Activated naive CD4-positive, alpha-beta T cell (primary cell): ENCODE measurements at places on chromosomes 1 and 21.

DNA sequence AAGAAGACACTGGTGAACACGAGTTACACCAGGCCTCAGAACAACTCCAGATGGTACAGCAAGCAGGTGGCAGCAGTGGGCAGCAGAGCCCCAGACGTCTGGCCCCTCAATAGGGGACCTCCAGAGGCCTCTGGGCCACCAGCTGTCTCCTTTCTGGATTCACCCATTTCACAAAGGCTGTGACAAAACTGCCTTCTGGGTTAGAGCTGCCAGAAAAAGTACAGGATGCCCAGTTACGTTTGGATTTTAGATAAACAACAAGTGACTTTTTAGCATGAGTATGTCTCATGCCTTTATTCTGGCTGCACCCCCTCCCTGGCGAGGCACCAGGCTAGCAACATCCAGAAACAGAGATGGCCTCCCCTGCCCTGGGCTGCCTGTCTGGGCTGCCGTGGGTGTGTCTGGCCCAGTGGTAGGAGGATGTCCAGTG lies 30.1 kb downstream of the ITPKB start:
- peak; percentile 30 for DNase-seq

GRCh38 chr1:45863218-45863617 lies 59.8 kb downstream of the MAST2 start:
- DNase-seq, result no peak

DNA sequence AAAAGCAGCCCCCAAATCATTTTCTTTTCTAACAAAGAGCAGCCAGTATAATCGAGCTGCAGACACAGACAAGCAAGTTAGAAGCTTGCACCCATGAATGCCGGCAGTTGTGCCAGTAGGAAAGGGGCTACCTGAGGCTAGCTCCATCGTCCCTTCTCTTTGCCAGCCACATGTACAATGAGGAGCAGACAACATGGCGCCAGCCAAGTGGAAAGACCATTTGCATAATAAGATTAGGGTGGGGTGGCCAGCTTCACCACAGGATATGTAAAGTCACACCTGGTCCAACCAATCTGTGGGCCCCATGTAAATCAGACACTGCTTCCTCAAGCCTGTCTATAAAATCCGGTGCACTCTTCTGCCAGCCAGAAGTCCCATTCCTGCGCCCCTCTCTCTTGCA lies 103.7 kb downstream of the CCDC185 start:
- DNase-seq, result no peak

DNA sequence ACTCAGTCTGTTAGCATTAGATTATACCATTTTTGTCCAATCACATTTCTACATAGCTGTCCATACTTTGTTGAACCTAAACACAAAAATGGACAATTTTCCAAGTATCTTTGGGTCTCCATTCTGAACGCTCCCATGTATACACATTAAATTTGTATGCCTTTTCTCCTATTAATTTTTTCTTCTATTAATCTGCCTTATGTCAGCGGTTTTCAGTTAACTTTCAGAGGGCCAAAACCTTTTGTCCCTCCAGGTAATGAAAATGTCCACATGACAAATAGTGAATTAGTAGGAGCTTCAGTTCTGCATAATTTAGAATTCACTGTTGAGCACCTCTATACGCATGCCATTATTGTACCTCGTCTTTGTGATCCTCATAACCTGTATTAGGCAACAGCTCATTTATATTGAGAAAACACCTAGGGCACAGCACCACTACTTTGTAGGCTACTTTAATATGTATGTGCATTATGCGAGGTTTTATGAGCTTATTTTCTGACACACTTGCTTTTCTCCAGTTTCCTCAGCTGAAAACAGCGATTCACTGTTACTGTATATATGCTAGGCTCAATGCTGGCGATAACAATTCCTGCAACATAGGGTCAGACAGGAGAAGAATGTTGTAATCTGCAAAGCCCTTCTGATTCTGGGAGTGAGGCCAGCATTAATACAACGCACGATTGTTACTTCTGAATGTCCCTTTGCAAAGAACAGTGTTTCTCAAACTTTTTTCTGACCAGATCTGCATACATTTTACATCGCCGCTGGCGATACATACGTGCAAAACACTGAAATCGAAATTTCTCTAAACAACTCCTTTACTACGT lies 1.1 kb upstream of the ABCD3 start:
- no peak for DNase-seq

DNA sequence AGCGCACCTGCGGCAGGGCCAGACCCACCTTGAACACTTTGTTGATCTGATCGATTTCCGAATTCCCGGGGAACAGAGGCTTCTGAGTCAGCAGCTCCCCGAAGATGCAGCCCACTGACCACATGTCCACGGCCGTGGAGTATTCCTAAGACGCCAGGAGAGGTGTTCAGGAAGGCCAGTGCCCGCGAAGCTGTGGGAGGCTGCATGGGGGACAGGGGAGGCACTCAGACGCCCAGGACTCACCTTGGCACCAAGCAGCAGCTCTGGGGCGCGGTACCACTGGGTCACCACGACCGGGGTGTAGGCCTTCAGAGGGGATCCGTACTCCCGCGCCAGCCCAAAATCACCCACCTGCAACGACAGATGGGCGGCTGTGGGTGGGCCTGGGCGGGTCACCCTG lies 11.2 kb upstream of the SLC35E2B start:
- no peak for DNase-seq

DNA sequence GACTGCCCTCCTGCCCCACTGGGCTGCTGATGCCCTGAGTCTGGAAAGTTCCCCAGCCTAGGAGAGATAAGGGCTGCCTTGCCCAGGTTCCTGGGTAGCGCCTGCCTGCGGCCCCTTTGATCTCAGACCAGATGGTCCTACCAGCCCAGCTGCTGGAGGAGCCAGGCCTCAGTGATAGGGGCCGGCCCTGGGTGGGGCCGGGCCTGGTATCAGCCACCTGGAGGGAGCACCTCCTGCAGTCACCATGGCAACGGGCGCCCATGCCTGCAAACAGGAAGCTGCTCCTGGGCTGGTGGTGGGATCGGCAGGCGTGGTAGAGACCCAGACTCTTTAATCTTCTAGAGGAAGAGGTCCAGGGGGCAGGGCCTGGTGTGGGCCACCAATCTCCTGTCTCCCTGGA lies 119.7 kb upstream of the WNT4 start:
- DNase-seq, result no peak

DNA sequence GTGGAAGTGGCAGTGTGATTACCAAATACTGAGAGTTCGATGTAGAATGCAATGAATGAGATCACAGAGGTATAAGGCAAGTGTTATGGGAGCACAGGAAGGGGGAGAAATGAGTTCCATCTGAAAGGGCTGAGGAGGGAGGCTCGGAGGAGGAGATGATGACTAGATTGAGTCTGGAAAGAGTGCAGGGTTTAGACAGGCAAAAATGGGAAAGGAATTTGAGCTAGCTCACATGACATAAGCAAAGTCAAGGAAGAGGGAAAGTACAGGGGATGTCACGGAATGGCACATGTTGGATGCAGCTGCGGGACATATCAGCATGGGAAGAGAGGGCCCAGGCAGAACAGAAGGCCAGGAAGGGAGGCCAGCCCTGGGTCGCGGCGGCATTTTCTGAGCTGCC lies 132.7 kb downstream of the RUNX1 start:
- DNase-seq, result no peak

DNA sequence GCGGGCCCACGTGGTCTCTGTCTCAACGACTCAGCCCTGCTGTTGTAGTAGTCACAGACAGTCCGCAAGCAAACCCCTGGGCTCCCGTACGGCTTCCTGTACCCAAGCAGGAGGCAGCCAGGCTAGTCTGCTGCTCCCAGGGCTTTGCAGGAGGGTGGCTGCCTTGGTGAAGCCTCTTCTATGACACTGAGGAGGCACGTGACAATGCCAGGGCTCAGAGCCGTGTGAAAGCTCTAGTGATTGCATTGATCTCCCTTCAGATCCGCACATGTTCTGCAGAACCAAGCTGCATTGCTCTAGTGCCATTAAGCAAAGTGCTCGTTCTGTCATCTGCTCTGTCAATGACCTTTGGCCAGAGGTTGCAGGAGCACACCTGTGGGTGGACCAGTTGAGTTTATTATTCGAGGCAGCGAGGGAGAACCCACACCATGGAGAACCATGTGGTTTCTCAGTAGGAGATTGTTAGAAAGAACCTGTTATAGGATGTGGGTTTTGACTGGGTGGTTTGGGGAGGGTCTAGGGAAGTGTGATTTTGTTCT lies 18.0 kb downstream of the UMODL1 start:
- DNase-seq, result no peak

DNA sequence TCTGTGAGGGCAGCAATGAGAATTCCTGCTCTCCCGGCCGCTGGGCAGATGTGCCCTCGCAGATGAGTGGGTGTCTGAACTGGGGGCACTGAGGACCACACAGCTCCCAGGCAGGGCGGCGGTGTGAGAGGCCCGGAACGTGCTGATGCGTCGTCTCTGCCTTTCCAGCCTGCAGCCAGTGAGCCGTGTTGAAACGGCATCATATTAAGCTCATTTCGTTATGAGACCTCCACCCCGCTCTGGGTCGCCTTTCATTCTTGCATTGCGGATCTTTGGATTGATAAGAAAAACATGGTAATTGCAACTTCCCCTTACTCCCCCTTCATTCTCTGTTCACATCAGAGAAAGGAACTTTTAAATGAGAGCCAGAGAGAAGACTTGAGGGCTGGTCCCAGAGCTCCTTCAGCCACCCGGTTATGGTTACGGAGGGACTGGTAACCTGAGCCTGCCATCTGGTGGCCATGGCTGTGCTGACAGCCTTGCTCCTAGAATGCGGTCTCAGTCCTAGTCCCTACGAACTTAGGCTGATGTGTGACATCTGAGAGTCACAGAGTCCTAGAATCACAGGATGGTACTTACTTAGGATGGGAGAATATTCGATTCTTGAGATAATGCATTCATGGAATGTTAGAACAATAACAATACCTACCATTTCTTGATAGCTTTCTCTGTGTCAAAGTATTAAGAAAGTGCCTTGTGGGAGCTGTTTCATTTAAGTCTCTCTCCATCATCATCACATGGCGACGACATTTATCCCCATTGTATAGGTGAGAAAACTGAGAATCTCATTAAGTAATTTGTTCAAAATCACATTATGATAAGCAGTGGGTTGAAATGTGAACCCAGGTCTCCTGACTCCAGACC lies 271.0 kb downstream of the TRABD2B start:
- peak; percentile 19 for DNase-seq

- no peak for DNase-seq
These were observed 20.9 kb downstream of the PTPRU start for GRCh38 chr1:29256979-29257804.

DNA sequence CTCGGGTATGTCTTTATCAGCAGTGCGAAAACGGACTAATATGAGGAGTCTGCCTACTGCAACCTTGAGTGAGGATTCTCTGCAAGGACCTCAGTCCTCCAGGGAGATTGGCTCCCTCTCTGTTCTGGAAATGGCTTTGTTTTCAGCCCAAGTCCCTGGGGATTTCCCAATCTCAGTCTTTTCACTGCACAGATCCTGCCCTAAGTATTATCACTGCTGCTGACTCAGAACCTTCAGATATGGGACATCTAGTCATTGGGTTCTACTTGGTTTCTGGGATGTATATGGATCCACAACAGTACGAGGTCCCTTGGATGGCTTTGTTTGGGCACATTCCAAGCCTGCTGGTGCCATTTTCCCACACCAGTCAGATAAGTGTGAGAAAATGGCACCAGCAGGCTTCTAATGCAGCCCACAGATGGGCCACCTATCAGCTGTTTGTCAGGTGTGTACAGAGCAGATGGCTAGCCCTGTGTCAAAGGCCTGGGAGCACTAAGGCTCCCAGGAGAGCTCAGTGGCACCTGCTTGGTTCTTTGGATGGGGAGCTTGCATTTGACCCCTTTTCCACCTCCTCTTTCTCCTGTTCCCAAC lies 27.4 kb downstream of the ELF3 start:
- no peak for DNase-seq

GRCh38 chr1:168082008-168082876 lies 54.5 kb downstream of the GPR161 start:
- no peak for DNase-seq

DNA sequence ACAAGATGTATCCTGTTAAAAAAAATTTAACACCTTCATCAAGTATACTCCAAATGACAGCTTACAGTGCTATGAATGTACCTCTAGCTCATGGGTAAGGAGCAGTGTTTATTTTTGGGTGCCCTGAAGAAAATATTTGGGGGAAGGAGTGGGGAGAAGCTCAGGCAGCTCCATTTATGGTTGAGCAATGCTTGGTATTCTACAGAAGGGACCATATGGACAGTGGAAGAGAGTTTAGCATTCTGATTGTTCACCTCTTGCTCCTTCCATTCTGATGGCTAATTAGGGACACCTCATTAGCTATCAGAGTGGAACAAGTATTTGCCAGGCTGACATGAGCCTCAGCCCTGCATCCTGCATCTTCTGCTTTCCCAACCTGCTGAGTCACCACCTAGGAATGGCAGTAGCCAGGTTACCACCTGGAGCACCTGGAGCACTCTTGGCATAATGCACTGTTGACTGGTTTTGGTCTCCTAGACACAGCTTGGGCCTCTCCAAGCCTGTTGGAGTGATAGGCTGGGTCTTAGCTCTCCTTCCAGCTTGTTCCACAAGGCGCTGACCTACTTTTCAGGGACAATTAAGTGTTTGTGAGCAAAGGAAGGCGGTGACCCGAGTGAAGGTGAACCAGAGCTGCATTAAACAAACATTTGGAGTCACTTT lies 62.0 kb upstream of the MACF1 start:
- no peak for DNase-seq

DNA sequence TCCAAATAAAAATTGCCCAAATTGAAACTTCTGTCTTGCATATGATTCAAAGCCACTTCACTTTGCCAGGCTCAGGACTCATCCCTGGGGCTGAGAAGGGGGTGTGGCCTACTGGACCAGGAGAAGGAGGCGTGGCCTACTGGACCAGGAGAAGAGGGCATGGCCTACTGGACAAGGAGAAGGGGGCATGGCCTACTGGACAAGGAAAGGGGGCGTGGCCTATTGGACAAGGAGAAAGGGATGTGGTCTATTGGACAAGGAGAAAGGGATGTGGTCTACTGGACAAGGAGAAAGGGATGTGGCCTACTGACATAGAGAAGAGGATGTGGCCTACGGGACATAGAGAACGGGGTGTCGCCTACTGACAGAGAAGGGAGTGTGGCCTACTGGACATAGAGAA lies 405.3 kb downstream of the RRAGC start:
- DNase-seq, result no peak

GRCh38 chr1:91900562-91900961 lies 14.6 kb upstream of the TGFBR3 start:
- no peak for DNase-seq

GRCh38 chr1:16153096-16153998 lies 2.5 kb downstream of the EPHA2 start:
- DNase-seq, result no peak
